ENCODE measurements at places on chromosomes 5 and 9. TPM values are rescaled to one million over a fixed set of nuclear protein-coding genes. Genes with fewer than 3 reads are reported as not detected.
A peak's percentile ranks its signal among the peaks of the same experiment; 100 is the strongest.

DNA sequence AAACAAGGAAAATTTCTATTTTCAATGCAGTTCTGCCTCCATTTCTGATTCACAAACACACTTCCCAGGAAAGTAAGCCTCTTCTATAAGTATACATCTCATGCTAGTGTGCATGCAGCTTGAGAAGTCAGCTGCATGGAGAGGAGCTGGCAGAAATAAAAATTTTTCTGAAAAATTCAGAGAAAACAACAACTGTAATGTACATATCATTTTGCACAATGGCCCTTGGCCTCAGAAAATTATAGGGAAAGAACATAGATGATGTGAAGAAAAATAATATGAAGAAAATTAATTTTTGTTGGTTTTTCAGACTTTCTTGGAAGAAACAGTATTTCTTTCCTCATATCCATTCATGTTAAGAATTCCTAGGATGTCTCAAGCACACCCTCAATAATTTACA, 277.8 kb upstream of the ADRA1B start:
- DNase-seq: no peak

The PCDHGC4 gene
- polyA plus RNA-seq: 2.2 TPM

GRCh38 chr5:113118298-113118697, 141.7 kb downstream of the DCP2 start:
- no peak for DNase-seq

DNA sequence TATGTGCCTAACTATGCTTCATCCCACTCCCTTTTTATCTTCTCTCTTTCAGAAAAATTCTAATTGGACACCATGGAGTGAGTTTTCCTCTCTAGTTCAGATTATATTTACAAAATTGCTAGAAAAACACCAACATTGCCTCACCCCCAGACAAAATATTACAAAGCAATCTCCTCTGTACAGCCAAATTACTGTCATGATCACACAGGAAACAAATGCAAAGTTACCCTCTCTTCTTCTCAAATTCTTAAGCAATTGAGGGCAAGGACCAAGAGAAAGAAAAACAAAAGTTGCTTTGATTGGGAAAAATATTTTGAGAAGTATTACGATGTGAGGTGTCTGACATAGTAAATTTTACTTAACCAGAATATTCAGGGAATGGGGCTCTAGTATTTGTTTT, 30.8 kb upstream of the ABCA1 start:
- no peak for DNase-seq

The CFAP157 gene
- polyA plus RNA-seq: 1.3 TPM

- DNase-seq: peak; percentile 86
These were observed 3.1 kb upstream of the RGMB start for GRCh38 chr5:98770209-98770910.

The DRD1 gene
- 0.04 TPM for polyA plus RNA-seq

The IL9 gene
- polyA plus RNA-seq: not detected

The TIGD6 gene
- 2.1 TPM for polyA plus RNA-seq

The PCDHA12 gene
- not detected for polyA plus RNA-seq

The LECT2 gene
- not detected for polyA plus RNA-seq

The NUTM2F gene
- polyA plus RNA-seq: not detected

DNA sequence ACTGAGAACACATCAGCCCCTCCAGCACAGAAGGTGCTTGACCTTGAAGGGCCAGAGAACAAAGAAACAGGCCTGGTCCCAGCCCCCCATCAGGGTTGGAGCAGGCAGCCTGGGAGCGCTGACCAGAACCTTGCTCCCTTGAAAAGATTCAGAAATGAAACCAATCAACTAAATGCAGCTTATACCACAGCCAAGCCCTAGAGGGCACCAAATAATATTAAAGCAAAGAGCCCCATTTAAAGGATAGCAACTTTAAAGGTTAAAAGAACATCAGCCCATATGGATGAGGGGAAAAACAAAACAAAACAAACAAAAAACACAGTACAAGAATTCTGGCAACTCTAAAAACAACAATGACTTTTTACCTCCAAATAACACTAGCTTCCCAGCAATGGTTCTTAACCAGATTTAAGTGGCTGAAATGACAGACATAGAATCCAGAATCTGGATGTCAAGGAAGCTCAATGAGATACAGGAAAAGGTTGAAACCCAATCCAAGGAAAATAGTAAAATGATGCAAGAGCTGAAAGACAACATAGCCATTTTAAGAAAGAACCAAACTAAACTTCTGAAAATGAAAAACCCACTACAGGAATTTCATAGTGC, 471.9 kb downstream of the MTRR start:
- no peak for DNase-seq

The TCERG1 gene
- polyA plus RNA-seq: 230 TPM

The HACD4 gene
- polyA plus RNA-seq: 1.5 TPM
